Ecto neural progenitor cell (in vitro differentiated cells): ENCODE measurements at places on chromosomes 4 and X.

DNA sequence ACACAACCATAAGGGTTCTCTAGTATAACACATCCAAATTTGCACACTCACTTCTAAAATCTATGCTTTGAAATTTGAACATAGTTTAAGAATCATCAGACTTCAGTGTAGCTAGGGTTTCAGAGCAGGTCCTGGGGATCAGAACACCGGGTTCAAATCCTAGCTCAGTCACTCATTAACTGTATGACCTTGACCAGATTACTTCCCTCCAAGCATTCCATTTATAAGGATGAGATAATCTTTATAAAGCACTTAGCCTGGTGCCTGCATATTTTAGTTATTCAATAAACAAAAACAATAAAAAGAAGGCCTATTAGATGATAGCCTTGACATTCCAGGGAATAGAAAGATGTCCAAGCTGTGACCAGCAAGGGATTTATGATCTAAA lies 4.8 kb upstream of the STBD1 start:
- no peak for DNase-seq

DNA sequence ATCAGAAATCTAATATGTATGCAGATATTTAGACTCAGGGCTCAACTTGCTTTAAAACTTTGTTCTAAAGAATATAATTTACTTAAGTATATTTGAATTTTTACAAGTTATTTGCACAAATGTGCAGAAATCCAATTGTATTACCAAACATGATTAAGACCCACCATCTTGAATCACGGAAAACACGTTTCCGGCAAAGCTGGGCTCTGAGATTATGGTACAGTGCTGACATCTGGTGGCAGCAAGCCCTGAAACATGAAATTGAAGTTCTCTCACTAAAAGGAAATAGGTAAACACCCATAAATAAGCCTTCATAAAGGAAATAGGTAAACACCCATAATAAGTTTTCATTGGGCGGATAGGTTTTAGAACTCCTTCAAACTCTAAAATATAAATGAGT lies 98.3 kb upstream of the MAOA start:
- peak; percentile 53 for DNase-seq

GRCh38 chr4:3660086-3660927 lies 105.9 kb upstream of the ADRA2C start:
- peak; percentile 76 for DNase-seq

DNA sequence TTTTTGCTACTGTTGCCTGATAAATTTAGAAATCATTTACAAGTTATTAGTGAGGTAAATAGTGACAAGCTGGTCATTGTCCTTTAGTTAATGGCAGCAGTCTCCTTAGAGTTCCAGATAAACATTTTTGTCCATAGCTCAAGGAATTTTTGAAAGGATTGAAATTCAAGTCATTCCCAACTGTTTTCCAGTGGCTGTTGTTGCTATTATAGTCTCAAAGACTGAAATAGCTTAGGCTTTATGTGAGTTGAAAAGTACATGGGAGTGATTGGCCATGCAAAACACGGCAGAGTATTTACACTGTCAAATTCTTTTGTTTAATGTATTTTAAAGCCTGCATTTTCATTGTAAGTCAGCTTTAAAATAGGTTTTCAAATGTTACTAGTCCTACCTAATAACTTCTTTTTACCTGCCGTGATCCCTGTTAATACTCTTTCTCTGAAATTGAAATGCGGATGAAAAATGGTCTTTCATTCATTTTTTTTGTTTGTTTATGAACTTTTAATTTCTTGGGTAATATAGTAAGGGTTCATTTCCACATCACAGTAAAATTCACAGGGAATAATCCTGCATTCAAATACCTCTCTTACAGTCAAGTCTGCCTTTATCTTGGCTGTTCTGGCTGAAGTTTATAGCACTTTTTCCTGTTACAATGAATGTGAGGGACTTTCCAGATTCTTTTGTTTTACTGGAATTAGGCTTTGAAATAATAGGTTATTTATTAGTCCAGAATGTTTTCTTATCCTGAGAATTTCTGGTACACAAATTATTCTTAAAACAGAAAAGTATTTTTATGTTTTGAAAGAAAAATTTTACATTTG lies 85.1 kb downstream of the PDLIM5 start:
- DNase-seq: no peak

DNA sequence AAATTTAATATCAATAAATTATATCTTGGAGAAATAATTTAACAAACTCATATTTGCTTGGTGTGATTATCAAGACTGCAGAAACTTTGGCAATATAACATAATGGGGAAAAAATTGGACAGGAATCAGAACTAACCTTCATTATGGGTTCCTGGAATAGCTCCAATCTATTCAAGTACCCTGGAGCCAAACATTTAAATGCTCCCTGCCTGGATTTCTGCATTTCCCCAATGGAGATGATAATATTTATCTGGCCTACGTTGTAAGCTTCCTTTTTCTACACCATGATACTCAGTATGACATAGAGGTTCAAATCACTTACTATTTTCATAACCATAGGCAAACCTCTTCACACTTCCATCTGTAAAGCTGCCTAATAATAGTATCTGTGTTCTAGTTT lies 326.8 kb downstream of the TRIML1 start:
- no peak for DNase-seq

DNA sequence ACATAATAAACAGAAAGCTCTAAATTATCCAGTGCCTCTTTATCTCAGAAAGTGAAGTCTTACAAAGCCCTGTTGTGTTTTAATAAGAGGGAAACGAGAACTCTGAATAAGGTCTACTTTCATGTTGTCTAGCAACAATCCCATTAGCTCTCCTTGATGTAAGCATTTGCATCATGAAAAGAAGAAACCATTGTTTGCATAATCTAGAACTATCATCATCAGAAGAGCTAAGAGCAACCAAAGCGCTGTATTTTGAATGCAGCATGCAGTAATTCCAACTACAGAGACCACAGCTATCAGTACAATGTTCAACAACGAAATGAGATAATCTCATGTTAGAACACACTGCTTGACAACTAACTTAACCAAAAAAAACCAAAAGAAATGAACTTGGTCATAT lies 257.1 kb downstream of the CAMK2D start:
- no peak for DNase-seq
